ENCODE measurements at places on chromosomes 1 and 21. TPM values are rescaled to one million over a fixed set of nuclear protein-coding genes. Genes with fewer than 3 reads are reported as not detected.
A peak's percentile ranks its signal among the peaks of the same experiment; 100 is the strongest.

Gene LCE3D
- polyA plus RNA-seq, result not detected

Gene COL9A2
- 5.9 TPM for polyA plus RNA-seq

Gene S100A14
- 1.9 TPM for polyA plus RNA-seq

Gene OR2T11
- polyA plus RNA-seq, result not detected

Gene TMCC2
- 9.0 TPM for polyA plus RNA-seq

Gene TSTD1
- 448 TPM for polyA plus RNA-seq

Gene GJC2
- 0.10 TPM for polyA plus RNA-seq

Gene AIRE
- polyA plus RNA-seq, result not detected

Gene DYRK3
- 8.4 TPM for polyA plus RNA-seq

Gene TSPEAR
- 5.3 TPM for polyA plus RNA-seq

Gene KPRP
- not detected for polyA plus RNA-seq

Gene SHCBP1L
- not detected for polyA plus RNA-seq

- no peaks in the 10 kb centered on the region for H3K4me1 ChIP-seq
- H3K4me3 ChIP-seq, result no peak overlapping the region
- no peak overlapping the region for H3K27ac ChIP-seq
- DNase-seq, result no peak
These were observed 36.1 kb upstream of the CACYBP start for GRCh38 chr1:174963529-174964125.

DNA sequence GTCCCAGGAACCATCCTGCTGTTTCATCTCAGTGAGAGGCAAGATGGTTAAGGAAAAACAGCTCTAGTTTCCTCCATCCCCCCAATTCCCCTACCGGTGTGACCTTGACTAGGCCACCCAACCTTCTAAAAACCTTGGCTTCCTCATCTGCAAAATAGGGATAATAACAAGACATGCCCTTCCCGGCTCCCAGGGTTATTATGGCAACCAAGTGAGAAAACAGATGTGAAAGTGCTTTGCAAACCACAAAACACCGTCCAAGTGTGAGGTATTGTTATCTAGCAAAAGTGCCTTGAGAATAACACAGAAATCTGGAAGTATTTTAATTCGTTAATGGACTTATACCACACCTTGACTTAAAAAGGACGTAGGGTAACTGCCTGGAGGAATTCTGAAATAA, 62.7 kb downstream of the ITPKB start:
- no peak for DNase-seq
- H3K4me3 ChIP-seq, result no peak overlapping the region
- peaks cover 18% of the 10 kb centered on the region for H3K4me1 ChIP-seq
- H3K27me3 ChIP-seq, result no peaks in the 10 kb centered on the region
- H3K36me3 ChIP-seq, result no peaks in the 10 kb centered on the region
- no peak overlapping the region for H3K27ac ChIP-seq

DNA sequence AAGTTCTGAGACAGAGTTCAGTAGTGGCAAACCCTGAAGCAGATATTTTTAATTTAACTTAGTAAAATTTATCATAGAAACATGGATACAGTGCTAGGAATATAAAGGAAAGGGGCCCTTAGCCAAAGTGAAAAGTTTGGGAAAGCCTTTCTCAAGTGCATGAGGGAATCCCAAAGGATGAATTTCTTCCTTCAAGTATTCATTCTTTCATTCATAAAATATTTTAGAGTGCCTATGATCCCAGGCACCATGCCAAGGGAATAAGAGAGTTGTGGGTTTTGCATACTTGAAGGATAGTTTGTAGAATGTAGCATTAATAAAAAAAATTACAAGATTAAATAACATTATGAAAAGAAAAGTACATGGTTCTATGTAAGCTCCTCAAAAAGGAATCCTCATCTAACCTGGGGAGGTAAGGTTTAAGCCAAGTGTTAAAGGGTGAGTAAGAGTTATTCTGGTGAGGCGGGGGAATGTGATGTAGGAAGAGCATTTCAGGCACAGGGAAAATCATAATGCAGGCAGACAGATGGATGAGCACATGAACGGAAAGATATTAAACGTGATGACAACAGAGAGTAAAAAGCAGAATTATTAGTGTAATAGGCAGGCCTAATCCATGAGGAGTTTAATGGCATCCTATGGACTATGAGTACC, 40.4 kb upstream of the NTNG1 start:
- H3K4me1 ChIP-seq, result no peaks in the 10 kb centered on the region
- H3K36me3 ChIP-seq, result no peaks in the 10 kb centered on the region
- no peaks in the 10 kb centered on the region for H3K27me3 ChIP-seq
- no peak for DNase-seq
- no peak overlapping the region for H3K4me3 ChIP-seq
- no peak overlapping the region for H3K27ac ChIP-seq

- H3K4me3 ChIP-seq, result no peak overlapping the region
- peaks cover 3% of the 10 kb centered on the region for H3K4me1 ChIP-seq
- H3K27me3 ChIP-seq, result no peaks in the 10 kb centered on the region
- no peaks in the 10 kb centered on the region for H3K36me3 ChIP-seq
- DNase-seq, result no peak
These were observed 198.4 kb upstream of the VAMP3 start for GRCh38 chr1:7572654-7573152.

- H3K4me3 ChIP-seq, result no peak overlapping the region
- no peaks in the 10 kb centered on the region for H3K27me3 ChIP-seq
- peak; percentile 19 for DNase-seq
These were observed 17.5 kb downstream of the RD3 start for GRCh38 chr1:211474451-211474850.

GRCh38 chr1:68521286-68521685, 24.4 kb upstream of the DEPDC1 start:
- H3K36me3 ChIP-seq, result no peaks in the 10 kb centered on the region
- H3K27ac ChIP-seq, result no peak overlapping the region
- no peaks in the 10 kb centered on the region for H3K27me3 ChIP-seq
- no peaks in the 10 kb centered on the region for H3K4me1 ChIP-seq
- H3K4me3 ChIP-seq, result no peak overlapping the region

- DNase-seq, result no peak
- H3K36me3 ChIP-seq, result no peaks in the 10 kb centered on the region
- H3K4me3 ChIP-seq, result no peak overlapping the region
- H3K27ac ChIP-seq, result no peak overlapping the region
- peaks cover 43% of the 10 kb centered on the region for H3K27me3 ChIP-seq
- H3K4me1 ChIP-seq, result no peaks in the 10 kb centered on the region
These were observed 59.6 kb downstream of the RUNX1 start for GRCh38 chr21:34989337-34990151.

GRCh38 chr1:195591917-195592672, 1016.1 kb downstream of the KCNT2 start:
- DNase-seq, result no peak
- H3K4me3 ChIP-seq, result no peak overlapping the region
- no peak overlapping the region for H3K27ac ChIP-seq
- no peaks in the 10 kb centered on the region for H3K27me3 ChIP-seq

DNA sequence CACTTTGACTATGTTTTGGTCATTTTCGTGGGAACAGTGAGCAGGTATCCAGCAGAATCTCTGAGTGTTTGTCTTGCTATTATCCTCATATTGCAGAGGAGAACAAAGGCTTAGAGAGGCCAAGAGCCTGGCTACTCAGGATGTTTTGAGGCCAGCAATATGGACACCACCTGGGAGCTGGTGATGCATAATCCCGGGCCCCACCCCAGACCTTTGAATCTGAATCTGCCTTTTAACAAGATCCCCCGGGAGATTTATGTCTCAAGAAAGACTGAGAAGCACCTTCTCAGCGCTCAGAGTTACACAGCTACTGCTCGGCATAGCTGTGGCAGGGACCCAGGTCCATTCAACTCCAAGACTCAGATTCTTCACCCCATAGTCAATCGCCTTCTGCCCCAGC, 72.8 kb downstream of the PTPRU start:
- DNase-seq, result no peak
- peaks cover 8% of the 10 kb centered on the region for H3K4me1 ChIP-seq

- peaks cover 5% of the 10 kb centered on the region for H3K27me3 ChIP-seq
- H3K36me3 ChIP-seq, result no peaks in the 10 kb centered on the region
- peaks cover 18% of the 10 kb centered on the region for H3K4me1 ChIP-seq
These were observed 24.4 kb upstream of the TMEM54 start for GRCh38 chr1:32925403-32926162.

GRCh38 chr21:42616446-42616845, 37.0 kb upstream of the PDE9A start:
- H3K4me3 ChIP-seq, result no peak overlapping the region
- H3K27ac ChIP-seq, result no peak overlapping the region
- no peaks in the 10 kb centered on the region for H3K27me3 ChIP-seq
- no peaks in the 10 kb centered on the region for H3K4me1 ChIP-seq
- DNase-seq, result no peak

- H3K4me3 ChIP-seq, result peak within 1 kb of the TSS; percentile 41
- H3K27ac ChIP-seq, result no peak within 1 kb of the TSS
- DNase-seq, result peak; percentile 48
- H3K36me3 ChIP-seq, result no peaks in the 10 kb centered on the region
- H3K27me3 ChIP-seq, result peaks cover 65% of the 10 kb centered on the region
These were observed at the start of gene IL12RB2 for GRCh38 chr1:67307251-67308060. IL12RB2 (plus strand) TSS chr1:67307873; CDS start chr1:67320369, 12,496 bp downstream.

- H3K4me3 ChIP-seq, result no peak overlapping the region
- no peaks in the 10 kb centered on the region for H3K36me3 ChIP-seq
- peaks cover 15% of the 10 kb centered on the region for H3K4me1 ChIP-seq
- no peaks in the 10 kb centered on the region for H3K27me3 ChIP-seq
- H3K27ac ChIP-seq, result peak overlapping the region; percentile 84
These were observed 15.5 kb downstream of the LEPR start for GRCh38 chr1:65435987-65436386.

- peak; percentile 89 for DNase-seq
- H3K27me3 ChIP-seq, result peaks cover 18% of the 10 kb centered on the region
- peak overlapping the region; percentile 74 for H3K4me3 ChIP-seq
- no peak overlapping the region for H3K27ac ChIP-seq
These were observed 1.3 kb downstream of the CADM3 start for GRCh38 chr1:159172614-159173291.

DNA sequence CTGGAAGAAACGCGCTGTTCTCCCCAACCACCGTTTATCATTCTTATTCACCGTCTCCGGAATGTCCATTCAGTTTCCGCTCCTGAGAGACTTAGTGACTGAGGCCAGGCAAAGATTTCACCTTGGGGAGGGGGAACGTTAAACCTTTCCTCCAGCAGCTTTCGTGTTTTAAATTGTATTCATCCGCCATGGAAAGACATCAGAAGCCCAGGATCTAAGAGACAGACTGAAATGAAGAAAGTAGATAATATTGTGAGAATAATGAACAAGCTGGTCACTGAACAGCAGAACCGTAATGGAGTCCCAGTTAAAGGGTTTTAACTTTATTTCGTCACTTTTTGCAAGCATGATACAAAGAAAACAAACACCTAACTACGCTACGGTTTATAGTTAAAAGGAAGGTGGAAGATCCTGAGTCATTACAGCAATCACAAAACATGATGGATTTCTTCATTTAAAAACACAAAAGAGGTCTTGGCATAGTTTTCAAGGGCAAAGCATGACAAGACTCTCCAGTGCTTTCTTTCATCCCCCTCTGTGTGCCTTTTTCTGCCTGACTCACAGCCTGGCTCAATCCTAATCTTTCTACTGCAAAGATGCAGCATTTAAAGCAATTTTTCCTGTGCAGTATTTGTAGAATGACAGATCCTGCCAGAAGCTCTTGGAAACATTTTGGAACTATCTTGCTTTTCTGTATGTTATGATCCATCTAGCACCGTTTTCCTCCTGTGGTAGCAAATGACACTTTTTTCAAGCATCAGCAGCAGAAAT, 722 bp upstream of the SLC19A2 start:
- peak overlapping the region; percentile 96 for H3K27ac ChIP-seq
- no peaks in the 10 kb centered on the region for H3K36me3 ChIP-seq
- H3K4me3 ChIP-seq, result peak overlapping the region; percentile 41
- H3K27me3 ChIP-seq, result no peaks in the 10 kb centered on the region

DNA sequence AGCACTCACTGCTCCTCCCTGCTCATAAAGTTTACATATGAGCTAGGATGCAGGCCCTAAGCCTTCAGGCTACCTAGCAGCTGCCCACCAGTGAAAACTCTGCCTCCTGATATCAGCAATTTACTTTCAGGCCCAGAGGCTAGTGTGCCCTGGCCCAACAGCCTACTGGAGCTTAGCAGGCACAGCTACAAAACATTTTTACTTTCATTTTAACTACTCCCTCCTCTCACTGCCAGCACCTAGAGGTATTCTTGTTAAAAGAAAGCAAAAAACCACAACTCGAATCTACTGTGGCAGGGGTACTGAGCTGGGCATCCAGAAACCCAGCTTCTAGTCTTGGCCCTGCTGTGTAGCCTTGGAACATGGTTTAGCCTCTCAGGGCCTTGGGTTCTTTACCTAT, 5.8 kb upstream of the LORICRIN start:
- DNase-seq, result no peak
- H3K36me3 ChIP-seq, result no peaks in the 10 kb centered on the region
- peaks cover 2% of the 10 kb centered on the region for H3K27me3 ChIP-seq
- no peak overlapping the region for H3K4me3 ChIP-seq
- no peak overlapping the region for H3K27ac ChIP-seq
- no peaks in the 10 kb centered on the region for H3K4me1 ChIP-seq

GRCh38 chr21:37176716-37177115, 90.4 kb downstream of the VPS26C start:
- H3K4me3 ChIP-seq, result no peak overlapping the region
- H3K36me3 ChIP-seq, result peaks cover 36% of the 10 kb centered on the region
- H3K27me3 ChIP-seq, result no peaks in the 10 kb centered on the region
- no peaks in the 10 kb centered on the region for H3K4me1 ChIP-seq

- peaks cover 28% of the 10 kb centered on the region for H3K4me1 ChIP-seq
- DNase-seq, result no peak
- H3K36me3 ChIP-seq, result no peaks in the 10 kb centered on the region
- no peak overlapping the region for H3K4me3 ChIP-seq
- no peaks in the 10 kb centered on the region for H3K27me3 ChIP-seq
These were observed 41.5 kb upstream of the SGIP1 start for GRCh38 chr1:66492424-66492823.

GRCh38 chr1:43786960-43787359, 79.6 kb downstream of the ST3GAL3 start:
- H3K36me3 ChIP-seq, result no peaks in the 10 kb centered on the region
- H3K27ac ChIP-seq, result peak overlapping the region; percentile 80
- no peaks in the 10 kb centered on the region for H3K27me3 ChIP-seq
- peaks cover 39% of the 10 kb centered on the region for H3K4me1 ChIP-seq
- no peak overlapping the region for H3K4me3 ChIP-seq
- DNase-seq, result peak; percentile 60

- H3K4me1 ChIP-seq, result no peaks in the 10 kb centered on the region
- no peaks in the 10 kb centered on the region for H3K27me3 ChIP-seq
- H3K4me3 ChIP-seq, result no peak overlapping the region
- H3K36me3 ChIP-seq, result no peaks in the 10 kb centered on the region
- DNase-seq, result no peak
These were observed 11.3 kb downstream of the CDA start for GRCh38 chr1:20600156-20600555.

DNA sequence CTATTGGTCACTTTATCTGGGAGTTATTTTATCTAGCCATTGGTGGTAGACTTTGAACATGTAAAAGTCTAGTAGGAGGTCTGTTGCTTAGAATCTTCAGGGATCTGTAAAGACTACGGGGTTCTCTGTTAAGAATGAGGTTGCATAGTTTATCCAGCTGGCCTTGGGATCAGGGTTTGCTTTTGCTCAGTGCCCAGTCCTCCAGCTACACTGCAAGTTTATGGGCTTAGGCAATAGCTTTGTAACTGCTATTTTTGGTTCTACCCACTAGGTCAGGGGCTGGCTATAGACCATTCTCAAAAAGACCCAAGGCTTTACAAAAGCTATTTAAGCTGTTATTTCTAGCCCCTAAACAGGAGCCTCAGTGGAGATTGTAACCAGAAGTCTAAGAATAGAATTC, 9.8 kb downstream of the SH3GLB1 start:
- peak; percentile 23 for DNase-seq
- no peak overlapping the region for H3K4me3 ChIP-seq
- peak overlapping the region; percentile 79 for H3K27ac ChIP-seq
